Stimulated activated CD4-positive, alpha-beta T cell treated with anti-CD3 and anti-CD28 coated beads, Interleukin-4, amount 100 ng/mL, for 48 hours (primary cell): ENCODE measurements at places on chromosomes 1 and 21.

DNA sequence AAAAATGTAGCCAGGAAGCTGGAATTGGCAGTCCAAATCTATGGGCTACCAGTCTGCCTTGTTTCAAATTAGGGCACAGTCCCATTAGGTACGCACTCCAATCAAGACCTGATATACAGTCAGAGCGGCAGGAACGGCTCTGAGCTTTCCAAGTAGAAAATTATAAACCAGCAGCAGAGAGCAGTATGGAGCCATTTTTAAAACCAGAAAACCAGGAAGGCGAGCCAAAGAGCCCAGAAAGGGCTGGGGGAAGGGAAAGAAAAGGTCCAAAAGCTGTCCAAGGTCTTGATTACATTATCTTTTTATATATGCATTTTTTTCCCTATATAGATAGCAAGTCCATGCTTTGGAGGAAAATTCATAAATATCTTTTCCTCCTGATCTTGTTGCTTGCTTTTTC is 719.0 kb downstream of the RWDD3 start:
- DNase-seq: no peak

DNA sequence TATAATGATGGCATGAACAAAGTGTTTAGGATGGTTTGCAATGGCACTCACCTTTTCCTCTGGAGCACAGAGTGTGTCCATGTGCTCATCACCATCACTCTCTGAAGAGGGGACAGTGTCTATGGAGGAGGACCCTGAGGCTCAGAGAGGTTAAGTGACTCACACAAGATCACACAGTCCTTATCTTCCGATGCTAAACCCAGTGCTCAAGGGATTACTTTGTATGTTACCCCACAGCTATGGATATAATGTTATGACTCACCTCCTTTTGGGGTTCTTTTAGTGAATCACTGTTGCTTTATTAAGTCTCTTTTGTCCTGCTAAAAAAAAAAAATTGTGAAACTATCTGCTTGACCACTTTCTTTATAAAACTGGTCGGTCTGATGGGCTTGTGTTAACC is 67.6 kb downstream of the TENT5C start:
- no peak for DNase-seq

- DNase-seq: no peak
Observed at GRCh38 chr1:25821630-25822091, 1.9 kb downstream of the MTFR1L start.

GRCh38 chr1:200960948-200961340 is 62.6 kb downstream of the KIF21B start:
- no peak for DNase-seq

DNA sequence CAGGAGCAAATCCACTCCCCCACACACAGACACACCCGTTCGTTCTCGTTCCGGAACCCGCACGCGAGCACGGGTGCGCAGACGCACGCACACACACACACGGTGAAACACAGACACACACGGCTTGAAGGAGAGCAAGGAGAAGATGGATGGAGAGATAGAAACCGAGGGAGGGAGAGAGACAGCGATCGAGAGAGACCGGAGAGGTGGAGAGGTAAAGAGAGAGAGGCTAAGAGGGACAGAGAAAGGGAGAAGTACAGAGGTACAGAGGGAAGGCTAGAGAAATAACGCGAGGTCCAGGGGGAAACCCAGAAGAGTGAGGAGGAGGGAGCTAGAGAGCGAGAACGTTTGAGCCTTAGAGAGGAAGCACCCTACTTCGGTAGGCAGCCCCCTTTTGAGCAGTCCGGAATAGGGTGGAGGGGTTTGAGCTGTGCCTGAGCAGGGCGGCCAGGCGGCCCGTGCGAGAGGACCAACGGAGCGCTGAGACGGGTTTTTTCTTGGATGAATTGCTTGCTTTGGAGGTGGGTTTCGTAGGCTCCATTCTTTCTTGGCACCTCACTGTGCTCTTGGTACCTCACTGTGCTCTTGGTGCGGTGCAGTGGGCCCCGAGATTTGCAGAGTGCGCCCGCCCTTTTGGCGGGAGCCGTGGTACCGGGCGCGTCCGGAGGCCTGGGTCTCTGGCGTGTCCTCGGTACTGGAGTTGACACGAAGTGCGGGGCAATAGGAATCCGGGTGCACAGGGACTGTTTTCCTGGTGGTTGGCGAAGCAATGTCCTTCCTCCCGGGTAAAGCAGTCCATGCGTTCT is 88.4 kb upstream of the RHOU start:
- no peak for DNase-seq

GRCh38 chr1:94778808-94779207 is 41.3 kb upstream of the SLC44A3 start:
- DNase-seq: no peak

GRCh38 chr1:199453723-199454122 is 573.8 kb upstream of the NR5A2 start:
- no peak for DNase-seq

- no peak for DNase-seq
Observed at GRCh38 chr21:40640266-40640789, 206.6 kb downstream of the DSCAM start.

- DNase-seq: no peak
Observed at GRCh38 chr1:51956528-51957509, 33.7 kb downstream of the RAB3B start.

DNA sequence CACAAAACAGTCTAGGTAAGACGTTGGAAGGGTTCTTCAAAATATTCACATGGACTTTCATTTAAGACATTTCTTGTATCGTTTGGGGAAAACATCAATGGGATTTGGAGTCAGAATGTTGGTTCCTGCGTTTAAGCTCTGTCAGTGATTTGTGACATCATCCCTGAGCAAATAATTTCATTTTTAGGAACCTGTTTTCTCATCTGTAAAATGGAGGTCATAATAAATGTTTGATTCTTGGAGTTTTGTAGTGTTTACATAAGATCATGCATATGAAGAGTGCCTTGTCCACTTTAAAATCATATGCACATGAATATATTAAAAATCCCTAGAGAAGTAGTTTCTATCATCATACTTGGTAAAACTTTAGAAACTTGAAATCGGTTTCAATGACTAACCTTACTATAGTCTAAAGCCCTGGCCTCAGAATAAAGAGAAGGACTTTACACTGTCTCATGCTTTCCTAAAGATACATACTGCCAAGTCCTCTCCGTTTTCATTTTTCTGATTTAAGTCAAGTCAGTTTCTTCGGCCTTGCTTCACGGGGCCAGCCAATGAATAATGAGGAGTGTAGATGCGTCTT is 178.4 kb downstream of the ADSS2 start:
- no peak for DNase-seq

DNA sequence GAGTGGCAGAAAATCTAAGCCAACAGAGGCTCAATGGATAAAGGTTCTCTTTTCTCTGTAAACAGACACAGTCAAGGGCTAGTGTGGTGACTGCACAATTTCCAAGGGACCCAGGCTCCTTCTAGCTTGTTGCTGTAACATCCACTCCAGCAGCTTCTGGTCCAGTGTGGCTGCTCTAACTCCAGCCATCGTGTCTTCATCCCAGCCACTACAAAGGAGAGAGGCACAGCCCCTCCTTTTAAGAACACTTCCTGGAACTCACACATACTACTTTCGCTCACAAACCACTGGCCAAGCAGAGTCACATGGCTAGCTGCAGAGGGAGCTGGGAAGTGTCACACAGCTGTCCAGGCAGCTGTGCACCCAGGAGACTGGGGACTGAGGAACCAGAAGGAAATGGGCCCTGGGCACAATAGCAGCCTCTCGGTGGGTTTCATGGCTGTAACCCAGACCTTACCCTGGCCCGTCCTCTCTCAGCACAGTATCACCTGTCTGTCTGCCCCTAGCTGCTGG is 188.6 kb upstream of the VAMP3 start:
- no peak for DNase-seq

DNA sequence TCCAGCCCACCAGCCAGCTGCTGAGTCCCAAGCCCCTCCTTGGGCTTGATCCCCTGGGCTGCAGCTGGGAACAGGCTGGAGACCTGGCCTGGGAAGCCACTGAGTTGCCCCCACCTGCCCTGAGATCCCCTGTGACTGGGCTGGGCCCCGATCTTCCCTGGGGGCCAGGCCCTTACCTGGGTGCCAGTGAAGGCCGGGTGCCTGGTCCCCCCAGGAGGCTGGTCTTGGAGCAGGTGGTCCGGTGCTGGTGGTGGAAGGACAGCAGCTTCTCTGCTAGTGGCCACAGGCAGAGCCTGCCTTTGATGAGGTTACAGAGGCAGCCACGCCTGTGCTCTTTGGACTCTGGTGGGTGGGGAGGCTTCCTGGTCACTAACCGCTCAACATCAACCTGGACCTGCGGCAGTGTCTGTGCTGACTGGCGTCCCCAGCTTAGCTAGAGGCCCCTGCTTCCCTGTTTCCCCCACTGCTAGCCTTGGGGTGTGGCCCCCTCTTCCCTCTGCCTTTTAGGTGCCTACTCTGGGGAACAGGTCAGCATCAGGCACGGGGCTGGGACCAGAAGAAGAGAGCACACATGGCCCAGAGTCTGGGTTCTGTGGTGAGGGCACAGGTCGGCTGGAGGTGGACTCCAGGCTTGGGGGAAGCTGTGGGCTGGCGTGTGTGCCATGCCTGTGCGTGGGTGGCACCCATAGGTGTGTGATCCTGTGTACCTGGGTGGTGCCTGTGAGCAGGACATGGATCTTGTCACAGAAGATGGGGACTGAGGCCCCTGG is at the start of gene EPS8L3:
Gene EPS8L3, minus strand, starts transcription at position 278 of the 770 bp plus-strand sequence. CDS start 2,174 bp downstream, outside the sequence.
- no peak for DNase-seq

- DNase-seq: no peak
Observed at GRCh38 chr1:48242141-48242736, 19.7 kb downstream of the SLC5A9 start.

DNA sequence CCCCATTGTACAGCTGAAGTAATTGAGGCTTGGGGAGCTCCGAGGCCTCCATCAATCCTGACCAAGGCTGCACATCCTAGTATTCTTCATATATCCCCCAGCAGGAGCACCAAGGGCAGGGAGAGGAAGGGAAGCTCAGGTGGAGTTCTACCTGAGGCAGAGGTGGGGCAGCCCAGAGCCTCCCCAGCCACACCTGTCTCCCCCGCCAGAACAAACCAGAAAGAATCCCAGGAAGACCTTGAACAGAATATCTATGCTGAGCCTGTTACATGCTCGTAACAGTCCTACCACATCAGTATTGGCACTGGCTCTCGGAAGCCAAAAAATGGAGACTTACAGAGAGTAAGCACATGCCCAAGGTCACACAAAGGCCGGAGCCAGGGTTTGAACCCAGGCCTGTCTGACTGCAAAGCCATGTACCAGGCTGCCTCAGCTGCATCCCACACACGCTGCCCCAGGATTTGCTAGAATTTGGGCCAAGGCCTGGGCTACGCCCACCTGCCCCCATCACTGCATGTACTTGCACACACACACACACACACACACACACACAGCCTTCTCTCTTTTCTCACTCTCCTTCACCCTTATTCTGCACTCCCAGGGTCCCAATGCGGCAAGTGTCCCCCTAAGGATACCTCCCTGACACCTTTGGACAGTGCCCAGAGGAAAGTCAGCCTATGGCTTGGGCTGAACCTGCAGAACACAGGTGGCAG is 4.5 kb downstream of the E2F2 start:
- DNase-seq: no peak

GRCh38 chr1:86226204-86226603 is 69.6 kb upstream of the COL24A1 start:
- DNase-seq: no peak

DNA sequence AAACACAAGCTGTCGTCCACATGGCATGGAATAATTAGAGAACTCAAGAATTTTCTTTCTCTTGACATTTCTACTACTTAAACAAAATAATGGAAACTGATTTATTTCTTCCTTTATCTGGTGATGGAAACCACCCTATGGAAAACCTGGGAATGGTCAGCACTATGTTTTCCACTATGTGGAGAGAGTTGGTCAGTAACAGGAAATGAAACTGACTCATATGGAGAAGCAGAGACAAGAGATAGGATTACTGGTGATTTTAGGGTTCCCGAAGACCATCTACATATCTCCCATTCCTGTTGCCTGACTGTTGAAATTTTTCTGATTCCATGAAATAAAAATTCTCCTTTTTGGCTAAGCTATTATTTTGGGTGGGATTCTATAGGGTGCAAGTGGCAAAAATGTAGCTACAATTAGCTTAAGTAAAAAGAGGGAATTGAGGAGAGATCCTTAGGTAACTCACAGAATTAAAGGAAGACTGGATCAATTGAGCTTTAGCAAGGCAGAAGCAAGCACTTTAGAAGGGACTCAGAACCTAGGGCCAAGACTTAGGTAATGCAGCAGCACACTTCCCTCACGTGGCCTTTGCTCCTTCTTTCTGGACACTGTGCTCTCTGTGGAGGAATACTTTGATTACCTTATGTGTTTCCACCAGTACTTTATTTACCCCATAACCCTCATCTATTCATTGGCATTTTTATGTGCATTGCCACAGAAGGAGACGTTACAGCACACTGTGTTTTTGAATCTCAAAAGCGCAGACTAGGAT is 89.6 kb downstream of the LEPR start:
- no peak for DNase-seq

DNA sequence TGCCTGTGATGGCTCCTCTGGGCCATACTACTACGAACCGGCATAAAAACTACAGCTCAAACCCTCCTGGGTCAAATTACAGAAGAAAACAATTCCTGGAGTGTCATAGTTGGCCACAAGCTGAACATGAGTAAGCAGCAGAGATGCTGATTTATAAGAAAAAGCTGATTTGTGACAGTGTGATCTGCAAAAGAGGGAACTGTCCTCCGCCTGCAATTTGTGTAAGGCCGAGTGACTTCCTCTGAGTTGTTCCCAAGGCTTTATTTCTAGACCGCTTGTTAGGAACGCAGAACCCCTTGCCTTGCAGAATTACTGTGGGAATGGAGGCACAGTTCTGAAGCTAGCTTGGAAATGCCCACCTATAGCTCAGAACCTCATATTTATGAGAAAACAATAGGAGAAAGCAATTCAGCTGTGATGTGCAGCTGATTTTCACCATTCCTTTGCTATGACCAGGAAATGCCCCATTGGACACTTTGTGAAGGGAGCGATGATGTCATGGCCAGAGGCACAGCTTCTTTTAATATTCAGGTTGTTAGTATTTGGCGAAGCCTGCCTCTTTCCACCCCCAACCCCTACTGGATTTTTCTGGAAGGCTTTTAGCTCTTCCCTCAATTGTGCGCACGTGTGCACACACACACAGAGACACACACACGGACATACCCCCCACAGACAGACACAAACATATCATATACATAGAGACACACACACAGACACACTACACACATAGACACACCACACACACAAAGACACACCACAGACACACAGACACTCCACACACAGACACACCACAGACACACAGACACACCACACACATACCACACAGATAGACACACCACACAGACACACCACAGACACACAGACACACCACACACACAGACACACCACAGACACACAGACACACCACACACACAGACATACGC is 47.6 kb downstream of the IER5 start:
- DNase-seq: no peak
